ENCODE measurements at places on chromosomes 2 and 18.

- no peak for DNase-seq
These were observed 23.6 kb downstream of the SP100 start for GRCh38 chr2:230439590-230439989.

- DNase-seq: no peak
These were observed 58.6 kb upstream of the ZFP36L2 start for GRCh38 chr2:43284967-43285366.

DNA sequence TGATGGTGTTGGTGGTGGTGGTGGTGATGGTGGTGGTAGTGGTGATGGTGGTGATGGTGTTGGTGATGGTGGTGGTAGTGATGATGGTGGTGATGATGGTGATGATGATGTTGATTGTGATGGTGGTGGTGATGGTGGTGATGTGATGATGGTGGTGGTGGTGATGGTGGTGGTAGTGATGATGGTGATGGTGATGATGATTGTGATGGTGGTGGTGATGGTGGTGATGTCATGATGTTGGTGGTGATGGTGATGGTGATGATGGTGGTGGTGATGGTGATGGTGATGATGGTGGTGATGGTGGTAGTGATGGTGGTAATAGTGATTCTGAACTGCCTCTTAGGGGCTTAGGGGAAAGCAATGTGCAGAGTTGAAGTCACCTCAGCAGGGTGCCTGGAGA, 760.7 kb downstream of the GALR1 start:
- DNase-seq: no peak

GRCh38 chr2:126775300-126775985, 119.5 kb downstream of the GYPC start:
- no peak for DNase-seq

All from NCI-H1417 treated with DMSO at 0.1 percent for 48 hours (cell line).